ENCODE measurements at places on chromosomes 3 and 15.

- no peak for DNase-seq
These were observed 12.6 kb upstream of the PAK2 start for GRCh38 chr3:196726788-196727675.

DNA sequence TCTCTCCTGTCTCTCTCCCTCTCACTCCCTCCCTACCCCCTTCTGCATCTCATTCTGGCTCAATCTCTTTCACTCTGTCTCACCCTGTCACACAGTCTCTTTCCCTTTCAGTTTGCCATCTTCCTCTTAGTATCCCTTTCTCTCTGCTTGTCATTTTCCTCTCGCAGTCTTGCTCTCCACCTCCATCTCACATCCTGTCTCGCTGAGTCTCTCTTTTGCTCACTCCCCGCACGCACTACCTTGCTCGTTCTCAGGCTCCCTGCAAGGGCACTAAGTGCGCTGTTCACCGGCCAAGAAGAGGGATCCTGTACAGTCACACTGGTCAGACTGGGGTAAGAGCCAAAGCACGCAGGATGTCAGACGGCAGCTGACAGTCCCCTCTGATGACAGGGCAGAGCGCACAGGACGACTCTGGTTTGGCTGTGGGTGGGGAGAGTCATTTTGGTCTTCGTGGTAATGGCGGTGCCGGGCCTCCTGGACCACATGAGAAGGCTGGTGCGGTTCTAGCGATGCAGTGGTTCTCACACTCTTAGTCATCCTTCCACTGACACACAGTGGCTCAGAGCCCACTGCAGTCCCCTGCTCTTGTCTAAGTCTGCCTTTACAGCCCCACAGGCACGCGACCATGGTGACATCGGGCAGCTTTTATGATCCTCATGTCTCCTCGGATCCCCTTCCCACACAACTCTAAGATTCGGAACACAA is 356.8 kb downstream of the FOXP1 start:
- DNase-seq = no peak

GRCh38 chr3:133868758-133869475 is 26.8 kb downstream of the RAB6B start:
- no peak for DNase-seq

GRCh38 chr3:47394881-47395280 is 14.1 kb downstream of the PTPN23 start:
- no peak for DNase-seq

GRCh38 chr3:60932643-60933042 is 318.6 kb downstream of the FHIT start:
- no peak for DNase-seq

DNA sequence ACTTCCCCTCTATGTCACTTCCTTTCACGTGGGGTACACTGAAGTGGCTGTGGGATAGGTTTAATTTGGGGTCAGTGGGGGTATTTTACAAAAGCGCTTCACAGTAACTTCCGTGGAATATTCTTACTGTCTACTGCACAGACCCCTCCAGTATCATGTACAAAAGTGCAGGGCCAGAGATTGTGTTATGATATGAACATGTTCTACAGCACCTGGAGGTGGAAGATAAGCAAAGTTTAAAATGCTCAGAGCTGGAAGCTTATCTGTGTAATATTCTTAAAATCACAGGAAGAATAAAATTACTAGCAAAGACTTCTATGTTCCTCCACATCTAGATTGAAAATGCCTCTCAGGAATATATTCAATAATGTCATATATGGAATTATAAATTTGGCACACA is 84.1 kb upstream of the TRIM42 start:
- no peak for DNase-seq

DNA sequence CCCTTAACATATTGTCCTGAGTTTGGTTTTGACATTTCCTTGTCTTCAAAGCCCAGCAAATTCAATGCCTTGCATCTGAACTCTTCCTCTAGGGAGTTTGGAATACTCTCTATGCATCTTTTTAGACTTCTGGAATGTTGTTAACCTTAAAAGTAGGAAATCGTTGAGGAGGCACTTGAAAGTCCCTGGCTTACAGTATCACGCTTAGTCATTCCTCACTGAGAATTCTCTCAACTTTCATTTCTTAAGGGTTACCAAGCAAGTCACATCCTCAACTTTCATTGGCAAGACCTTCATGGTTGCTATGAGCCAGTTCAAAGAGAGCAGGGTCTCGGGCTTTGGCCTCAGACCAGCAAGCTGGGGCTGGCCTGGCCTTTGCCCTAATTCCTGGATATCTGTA is 89.9 kb downstream of the ASB7 start:
- DNase-seq = no peak

GRCh38 chr3:152618529-152618928 is 216.4 kb upstream of the P2RY1 start:
- DNase-seq = no peak

DNA sequence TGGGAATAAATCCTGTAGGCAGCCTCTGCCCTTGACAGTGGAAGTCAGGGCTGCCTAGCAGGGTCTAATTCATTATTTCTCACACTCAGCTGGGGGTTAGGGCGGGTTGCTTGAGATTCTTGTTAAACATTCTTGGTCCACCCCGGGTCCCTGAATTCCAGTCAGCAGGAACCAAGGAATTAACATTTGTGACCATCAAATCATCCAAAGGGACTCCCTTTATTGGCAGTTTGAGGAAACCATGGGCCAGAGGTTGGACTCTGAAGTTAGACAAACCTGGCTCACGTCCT is 122.8 kb downstream of the EEFSEC start:
- DNase-seq = no peak

- no peak for DNase-seq
These were observed 1.9 kb upstream of the ROPN1 start for GRCh38 chr3:123993818-123994217.

GRCh38 chr3:149967086-149967685 is 3.5 kb downstream of the PFN2 start:
- DNase-seq = no peak

DNA sequence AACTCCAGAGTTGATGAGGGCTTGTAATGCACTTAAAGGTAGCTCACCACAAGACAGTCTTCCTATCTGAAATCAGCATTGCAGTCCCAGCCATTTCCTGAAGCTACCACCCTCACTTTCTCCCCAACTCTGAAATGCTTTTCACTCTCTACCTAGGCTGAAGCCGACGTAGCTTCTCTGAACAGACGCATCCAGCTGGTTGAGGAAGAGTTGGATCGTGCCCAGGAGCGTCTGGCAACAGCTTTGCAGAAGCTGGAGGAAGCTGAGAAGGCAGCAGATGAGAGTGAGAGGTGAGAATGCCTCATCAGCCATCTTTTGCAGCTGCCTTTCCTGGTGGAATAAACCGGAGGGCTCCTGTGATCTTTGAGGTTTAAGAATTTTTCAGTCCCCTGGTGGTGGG is 14.3 kb downstream of the TPM1 start:
- no peak for DNase-seq

DNA sequence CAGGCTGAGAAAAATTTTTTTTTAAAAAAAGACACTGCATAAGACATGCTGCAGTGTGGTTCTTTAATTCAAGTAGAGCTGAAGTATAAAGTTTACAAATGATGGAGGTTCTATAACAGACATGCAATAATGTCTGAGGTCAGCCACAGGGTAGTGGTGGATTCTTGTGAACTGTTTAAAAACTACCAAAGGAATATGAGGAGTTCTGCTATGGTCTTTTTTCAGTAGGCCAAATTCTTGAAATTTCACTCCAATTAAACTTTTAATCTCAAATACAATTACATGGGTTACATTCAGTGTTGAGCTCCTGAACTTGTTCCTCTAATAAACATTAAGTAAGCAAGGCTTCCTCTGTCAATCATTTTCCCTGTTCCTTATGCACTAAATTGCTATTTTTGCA is 122.7 kb downstream of the PLD1 start:
- DNase-seq = no peak

- no peak for DNase-seq
These were observed 7.2 kb upstream of the DYNC1LI1 start for GRCh38 chr3:32577581-32578556.

- no peak for DNase-seq
These were observed 3.5 kb upstream of the CLRN1 start for GRCh38 chr3:150975992-150976368.

DNA sequence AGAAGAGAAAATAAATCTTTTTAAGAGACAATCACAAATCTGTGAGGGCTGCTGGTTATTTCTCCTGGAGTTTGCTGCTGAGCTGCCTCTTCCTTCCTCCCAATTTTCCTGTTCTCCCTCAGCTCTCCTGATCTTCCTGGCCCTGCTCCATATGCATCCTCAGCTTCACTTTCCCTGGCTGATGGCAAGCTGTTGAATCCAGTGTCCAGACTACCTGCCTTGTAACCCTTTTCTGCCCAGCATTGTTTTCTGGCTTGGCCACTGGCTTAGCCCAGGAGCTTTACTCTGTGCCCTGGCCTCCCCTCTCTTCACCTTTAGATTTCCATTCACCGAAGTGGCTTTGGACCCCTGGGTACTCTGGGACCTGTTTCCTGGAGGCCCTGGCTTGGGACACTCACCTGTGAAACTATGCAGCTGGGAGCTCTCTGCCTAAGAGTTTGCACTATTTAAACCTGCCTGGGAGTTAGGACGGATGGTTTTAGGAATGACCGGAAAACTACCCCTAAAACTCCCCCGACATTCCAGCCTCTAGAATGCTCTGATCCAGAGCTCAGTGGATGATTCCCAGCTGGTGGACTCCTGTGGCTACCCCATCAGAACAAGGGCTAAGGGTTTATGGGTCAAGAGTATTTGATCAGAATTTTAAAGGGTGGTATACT is 90.0 kb downstream of the RBPMS2 start:
- no peak for DNase-seq

DNA sequence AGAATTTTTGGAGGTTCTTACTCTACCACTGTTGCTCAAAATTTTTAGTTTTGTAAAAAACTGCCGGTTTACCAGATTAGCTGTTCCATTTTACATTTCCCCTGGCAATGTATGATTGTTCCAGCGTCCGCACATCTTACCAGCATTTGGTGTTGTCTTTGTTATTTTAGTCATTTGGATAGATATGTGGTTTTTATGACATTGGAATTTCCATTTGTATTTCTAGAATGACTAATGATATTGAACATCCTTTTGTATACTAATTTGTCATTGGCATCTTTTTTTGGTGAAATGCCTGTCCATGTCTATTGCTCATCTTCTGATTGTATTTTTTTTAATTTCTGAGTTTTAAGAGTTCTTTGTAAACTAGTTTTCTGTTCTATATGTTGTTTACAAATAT is 28.5 kb downstream of the LRRC28 start:
- no peak for DNase-seq
